ENCODE measurements at places on chromosomes 2 and 18.

DNA sequence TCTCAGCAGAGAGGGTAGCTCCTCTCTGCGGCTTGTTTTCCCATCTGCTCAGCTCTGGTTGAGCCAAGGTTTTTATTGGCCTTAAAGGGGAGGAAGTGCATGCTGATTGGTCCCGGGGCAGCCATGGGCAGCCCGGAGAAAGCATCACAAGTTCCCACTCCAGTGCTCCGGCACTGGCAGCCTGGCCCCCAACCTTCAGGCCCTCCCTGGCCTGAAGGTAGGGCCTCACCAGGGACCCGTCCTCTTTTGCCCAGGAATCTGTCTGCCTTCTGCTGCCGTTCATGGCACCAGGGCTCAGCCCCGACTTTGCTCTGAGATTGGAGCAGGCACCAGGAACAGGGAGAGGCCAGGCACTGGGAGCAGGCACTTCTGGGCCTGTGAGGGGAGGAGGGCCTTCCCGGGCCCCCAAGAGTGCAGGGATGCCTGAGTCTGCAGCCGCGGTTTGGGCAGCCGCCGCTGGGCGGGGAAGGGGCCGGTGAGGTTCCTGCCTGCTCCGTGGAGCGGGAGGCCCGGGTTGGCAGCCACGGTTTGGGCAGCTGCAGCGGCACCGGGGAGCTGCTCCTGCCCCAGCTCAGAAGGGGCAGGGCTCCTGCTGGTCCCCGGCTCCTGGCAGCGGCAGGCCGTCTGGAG, 17.5 kb upstream of the ILKAP start:
- peak; percentile 83 for DNase-seq

- no peak for DNase-seq
These were observed 4.5 kb downstream of the ANKRD39 start for GRCh38 chr2:96853321-96853720.

GRCh38 chr18:36035253-36035652, 32.1 kb downstream of the RPRD1A start:
- DNase-seq, result no peak

DNA sequence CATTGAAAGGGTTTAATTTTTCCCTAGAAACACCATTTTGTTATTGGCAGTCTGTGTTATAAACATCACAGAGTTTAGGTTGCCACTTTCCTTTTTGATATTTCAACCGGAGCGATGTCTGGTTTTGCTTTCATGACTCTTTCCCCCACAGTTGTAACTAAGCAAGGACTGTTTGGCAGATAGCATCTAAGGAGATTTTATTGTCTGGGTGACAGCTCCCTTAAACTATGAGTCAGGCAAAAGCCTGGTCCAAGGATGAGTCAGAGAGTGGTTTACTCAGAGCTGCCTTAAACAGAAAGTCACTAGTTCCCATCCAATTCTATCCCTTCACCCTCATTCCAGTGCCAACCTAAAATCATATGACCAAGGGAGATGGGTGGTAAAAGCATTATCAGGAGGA, 341.6 kb upstream of the VWC2L start:
- DNase-seq, result no peak

DNA sequence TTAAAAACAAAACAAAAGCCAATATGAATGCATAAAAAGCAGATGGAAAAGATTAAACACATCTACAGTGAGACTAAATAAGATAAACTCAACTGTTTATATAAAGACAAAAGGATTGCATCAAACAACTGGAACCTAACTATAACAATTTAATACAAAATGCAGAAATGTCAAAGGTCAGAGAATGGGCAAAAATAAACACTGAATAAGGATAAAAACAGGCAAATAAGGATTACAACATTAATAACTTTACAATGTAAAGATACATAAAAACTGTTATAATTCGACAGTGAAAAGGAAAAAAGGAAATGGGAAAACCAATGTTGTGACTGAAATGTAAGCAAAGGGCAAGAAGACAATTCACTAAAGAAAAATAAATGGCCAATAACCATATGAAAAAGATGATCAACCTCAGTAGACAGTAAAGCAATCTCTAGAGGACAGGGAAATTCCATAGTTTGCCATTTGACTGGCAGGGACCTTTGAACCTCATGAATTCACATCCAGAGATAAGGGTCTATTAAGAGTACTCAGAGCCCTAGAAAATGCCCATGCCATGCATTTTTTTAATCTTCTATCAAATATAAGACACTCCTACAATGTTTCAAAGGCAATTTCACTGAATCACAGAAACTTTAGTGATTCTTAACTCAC, 83.7 kb downstream of the TMEM131 start:
- DNase-seq, result no peak

DNA sequence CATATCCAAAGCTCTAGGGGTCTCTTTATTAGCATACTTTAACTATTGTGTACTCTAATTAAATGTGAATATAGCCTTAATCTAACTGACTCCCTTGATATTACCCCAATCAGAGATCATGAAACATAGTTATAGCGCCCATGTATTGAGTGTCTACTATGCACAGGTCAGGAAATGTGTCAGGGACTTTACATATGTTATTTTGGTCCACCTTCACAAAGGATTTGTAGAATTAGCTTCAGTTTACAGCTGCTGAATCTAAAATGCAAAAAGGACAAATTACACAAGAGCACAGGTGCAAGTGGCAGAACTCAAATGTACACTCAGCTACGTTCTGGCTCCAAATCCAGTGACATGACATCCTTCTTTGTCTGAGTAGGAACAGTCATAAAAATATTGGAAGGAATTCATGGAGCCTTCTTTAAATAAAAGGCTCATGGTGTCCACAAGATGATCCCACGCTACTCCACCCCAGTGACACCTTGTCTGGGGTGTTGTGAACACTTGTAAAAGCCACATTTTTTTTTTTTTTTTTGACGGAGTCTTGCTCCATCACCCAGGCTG, 38.7 kb upstream of the ATL2 start:
- DNase-seq, result no peak

GRCh38 chr2:235026649-235027557, 75.1 kb downstream of the SH3BP4 start:
- no peak for DNase-seq

GRCh38 chr2:183951630-183952029, 646.7 kb upstream of the ZNF804A start:
- DNase-seq, result no peak

DNA sequence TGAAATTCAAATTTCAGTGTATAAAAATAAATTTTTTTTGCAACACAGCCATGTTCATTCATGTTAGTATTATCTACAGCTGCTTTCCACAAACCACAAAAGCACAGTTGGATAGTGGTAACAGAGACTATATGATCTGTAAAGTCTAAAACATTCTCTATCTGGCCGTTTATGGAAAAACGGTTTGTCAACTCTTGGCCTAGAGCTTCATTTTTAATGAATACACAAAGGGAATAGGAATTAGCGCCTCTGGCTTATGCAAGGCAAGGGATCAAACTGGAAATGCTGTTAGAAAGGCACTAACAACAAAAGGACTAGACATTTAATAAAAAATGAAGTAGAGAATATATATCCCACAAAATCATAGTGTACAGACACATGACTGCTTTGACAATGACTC, 211.9 kb downstream of the EXOC6B start:
- peak; percentile 46 for DNase-seq

DNA sequence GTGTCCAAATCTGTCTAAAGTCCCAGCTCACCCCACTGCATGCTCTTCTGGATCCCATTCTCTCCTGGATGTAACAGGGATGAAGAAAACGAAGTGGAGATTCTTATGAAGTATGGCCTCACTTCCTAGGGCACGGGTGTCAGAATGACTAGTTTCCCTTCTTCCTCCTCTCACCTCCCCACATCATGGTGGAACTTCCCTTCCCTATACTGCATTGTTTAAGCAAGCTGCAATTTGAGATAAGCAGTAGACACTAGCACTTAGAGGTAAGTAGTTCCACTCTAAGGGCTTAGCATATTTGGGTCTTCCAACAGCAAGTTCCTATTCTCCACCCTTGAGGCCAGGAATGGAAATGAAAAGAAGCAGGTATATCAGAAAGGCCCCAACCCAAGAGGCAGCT, 29.7 kb downstream of the SLC4A5 start:
- DNase-seq, result no peak

- no peak for DNase-seq
These were observed 35.0 kb upstream of the CYP27C1 start for GRCh38 chr2:127255146-127255545.

- DNase-seq, result peak; percentile 65
These were observed 88.4 kb downstream of the PMAIP1 start for GRCh38 chr18:59988098-59988706.

DNA sequence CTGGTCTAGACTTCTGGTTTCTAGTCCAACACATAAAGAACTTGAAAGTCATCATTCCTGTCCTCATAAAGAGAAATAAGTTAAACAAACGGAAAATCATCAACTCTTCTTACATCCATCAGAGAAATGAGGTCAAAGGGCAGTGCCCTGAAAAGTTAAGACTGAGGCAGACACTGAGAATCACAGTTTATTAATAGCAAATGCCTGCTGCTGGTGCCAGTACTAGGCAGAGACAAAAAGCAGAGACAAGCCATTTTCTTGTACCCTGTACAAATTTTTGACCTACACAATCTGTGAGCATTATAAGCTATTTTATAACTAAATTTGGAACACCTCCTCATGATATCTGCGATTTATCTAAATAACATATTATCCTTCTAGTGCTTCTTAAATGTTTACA, 36.8 kb downstream of the ATF2 start:
- no peak for DNase-seq

DNA sequence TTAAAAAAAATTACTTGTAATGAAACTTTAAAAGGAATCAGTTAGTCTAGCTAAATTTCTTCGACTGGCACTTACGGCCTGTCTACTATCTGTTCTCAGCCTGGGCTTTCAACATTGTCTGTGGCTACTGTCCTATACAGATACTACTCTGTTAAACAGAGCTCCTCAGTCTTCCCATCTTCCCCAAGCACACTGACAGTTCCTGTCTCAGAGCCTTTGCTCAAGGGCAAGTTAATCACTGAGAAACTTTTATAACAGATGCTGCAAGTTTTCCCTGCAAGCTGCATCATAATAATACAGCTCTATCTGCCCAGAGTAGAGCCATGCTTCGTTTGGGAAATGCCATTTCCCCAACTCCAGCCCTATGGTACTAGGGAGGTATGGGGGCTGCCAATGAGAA, 11.3 kb upstream of the YPEL5 start:
- no peak for DNase-seq

- no peak for DNase-seq
These were observed 2.6 kb upstream of the KRCC1 start for GRCh38 chr2:88058191-88058590.

DNA sequence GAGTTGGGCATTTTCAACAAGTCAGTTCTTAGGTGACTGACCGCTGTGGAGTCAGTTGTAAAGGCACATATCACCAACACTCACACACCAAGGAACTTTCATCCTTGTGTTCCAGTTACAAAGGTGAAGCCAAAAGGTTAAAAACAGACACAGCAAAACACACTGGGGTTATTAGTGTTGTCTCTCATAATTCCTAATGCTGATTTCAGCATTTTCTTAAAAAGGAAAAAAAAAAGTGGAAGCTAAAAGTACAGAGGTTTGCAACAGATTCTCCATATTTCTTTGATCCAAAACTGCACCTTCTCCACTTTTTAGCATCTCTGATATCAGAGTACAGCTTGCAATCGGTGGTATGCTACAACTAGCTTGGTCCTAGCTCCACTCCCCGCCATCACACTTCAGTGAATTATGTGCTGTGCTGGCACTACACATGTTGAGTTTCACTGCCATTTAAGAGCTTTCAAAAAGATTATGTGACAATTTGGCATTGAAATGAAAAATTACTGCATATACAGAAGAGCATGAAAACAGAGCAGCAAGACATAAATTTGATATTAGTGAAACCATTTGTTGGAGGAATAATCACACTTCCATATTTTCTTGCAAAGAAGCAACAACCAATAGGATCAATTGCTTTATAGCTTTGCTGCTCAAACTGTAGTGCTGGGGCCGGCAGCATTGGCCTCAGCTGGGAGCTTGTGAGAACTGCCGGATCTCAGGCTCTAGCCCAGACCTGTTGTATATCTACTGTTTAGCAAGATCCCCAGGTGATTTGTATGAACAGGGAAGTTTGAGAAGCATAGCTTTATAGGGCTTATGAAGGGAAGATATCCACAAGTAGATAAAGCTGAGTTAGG, 62.3 kb upstream of the DAPL1 start:
- no peak for DNase-seq

- no peak for DNase-seq
These were observed 15.3 kb downstream of the CROCC2 start for GRCh38 chr2:240921311-240921994.

DNA sequence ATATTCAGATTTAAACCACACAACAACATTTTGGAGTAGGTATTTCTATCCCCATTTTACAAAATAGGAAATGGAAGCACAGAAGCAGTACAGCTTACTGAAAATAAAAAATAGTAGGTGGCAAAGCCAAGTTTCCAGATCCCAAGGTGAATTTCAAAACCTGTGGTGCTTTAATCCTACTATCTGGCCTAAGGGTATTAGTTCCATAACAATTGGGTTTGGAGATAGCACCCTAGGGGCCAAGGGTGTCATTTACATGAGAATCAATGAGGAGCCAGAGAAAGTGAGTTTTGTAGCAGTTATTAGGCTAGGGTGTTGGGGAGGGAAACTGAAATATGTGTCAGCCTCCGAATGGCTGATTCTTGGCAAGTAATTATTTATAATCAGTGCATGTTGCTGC, 24.9 kb downstream of the OSBPL6 start:
- no peak for DNase-seq

All from hippocampal formation (tissue), 2 donors.